Gastrocnemius medialis (tissue), 4 donors: ENCODE measurements at places on chromosomes 1 and 21.

GRCh38 chr1:152411134-152411533, 2.9 kb downstream of the CRNN start:
- DNase-seq: no peak

- no peak for DNase-seq
Observed at GRCh38 chr1:226762988-226763904, 24.2 kb upstream of the ITPKB start.

DNA sequence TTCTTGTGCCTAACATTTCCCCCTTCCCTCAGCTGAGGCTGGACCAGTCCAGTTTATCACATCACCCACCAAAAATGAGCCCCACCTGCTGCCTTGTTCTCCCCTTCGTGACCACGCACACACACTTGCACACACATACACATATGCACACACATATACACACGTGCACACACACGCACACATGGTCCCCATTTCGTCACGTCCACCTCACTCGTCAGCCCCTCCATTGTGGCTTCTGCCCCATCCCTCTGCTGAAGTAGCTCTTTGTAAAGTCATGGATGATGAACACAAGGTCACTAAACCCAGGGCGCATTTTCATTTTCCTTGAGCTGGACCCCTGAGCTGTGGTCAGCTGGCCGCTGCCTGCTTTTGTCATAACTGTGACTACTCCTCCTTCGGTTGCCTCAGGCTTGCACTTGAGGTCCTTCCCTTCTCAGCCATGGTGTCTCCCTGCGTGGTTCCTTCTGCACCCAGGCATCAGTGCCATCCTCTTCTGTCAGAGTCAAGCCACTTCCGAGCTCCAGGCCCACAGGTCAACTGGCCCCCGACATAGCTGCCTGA, 93.8 kb downstream of the SYT2 start:
- no peak for DNase-seq

- DNase-seq: no peak
Observed at GRCh38 chr1:40438391-40439015, 11.8 kb upstream of the ZFP69B start.

GRCh38 chr1:188888386-188888785, 1589.3 kb downstream of the BRINP3 start:
- DNase-seq: no peak

- no peak for DNase-seq
Observed at GRCh38 chr21:17682924-17683323, 70.2 kb upstream of the BTG3 start.

DNA sequence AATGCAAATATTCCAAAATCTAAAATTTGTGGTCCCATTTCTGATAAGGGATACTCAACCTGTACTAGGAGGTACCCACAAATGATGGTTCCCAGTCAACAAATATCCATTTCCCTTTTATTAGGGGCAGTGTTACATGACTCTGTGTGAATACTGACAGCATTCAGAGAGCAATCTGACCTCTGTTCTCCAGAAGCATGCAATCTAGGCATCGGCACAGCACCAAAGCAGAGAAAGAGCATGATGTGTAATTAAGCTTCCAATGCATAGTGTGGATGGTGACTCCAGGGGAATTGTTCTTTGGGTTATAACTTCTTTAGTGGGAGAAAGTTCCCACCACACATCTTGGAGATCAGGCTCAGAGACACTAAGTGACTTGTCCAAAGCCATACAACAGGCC, 71.6 kb downstream of the ELAVL4 start:
- DNase-seq: no peak

DNA sequence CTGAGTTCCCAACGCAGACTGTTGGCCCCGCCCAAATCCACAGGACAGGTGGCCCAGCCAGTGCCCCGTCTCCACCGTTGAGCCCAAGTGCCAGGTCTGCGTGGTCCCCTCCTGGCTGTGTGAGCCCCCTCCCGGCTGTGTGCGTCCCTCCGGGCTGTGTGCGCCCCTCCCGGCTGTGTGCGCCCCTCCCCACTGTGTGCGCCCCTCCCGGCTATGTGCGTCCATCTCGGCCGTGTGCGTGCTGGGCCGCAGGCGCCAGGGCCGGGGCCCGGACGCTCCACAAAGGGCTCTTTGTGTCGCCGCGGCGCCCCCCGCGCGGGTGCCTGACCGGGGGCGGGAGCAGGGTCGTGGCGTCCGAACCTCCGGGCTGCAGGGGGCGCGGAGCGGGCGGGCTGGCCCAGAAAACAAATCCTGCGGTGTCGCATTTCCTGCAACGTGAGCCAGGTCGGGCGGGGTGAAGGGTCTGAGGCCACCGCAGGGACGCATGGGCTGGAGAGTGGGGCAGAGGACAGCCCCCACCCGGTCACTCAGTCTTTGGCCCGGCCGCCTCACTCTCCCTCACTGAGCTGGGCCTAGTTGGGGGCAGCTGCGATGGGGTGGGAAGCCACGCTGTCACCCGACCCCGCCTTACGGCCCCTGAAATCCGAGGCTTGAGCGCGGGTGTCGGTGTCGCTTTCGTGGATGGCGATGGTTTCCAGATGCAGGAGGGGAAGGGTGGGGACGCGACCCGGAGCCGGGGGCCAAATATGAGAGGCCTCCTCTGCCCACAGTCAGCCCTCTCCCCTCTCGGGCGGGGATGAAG, 18.8 kb downstream of the TNFRSF25 start:
- no peak for DNase-seq
